ENCODE measurements at places on chromosomes 2 and 18.

DNA sequence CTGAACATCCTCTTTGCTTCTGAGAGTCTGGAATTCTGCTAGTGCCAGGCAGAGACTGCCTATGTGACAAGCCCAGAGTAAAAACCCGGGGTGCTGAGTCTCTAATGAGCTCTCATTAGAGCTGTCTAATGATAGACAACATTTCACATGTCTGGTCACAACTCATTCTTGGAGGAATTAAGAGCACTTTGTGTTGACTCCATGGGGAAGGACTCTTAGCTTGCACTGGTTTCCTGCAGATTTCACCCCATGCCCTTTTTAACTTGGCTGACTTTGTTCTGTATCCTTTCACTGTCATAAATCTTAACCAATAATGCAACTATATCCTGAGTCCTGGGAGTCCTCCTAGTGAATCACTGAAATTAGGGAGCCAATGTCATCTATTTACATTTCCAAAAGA is 33.5 kb downstream of the FBXO15 start:
- DNase-seq = no peak

DNA sequence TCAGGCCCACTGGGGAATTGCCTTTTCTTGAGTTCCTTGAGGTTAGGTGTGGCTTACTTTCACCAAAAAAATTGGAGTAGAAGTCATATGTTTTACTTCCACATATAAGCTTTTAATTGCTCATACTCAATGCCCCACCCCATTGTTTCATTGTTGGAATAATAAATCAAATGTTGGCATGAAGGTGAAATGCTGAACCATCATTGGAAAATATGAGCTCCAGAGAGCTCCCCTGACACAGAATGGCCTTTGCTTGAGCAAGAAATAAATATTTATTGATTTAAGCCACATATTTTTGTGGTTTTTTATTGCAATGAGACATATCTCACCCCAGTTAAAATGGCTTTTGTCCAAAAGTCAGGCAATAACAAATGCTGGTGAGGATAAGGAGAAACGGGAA is 167.3 kb upstream of the SRD5A2 start:
- no peak for DNase-seq

GRCh38 chr2:207483066-207483465 is 46.7 kb upstream of the CREB1 start:
- no peak for DNase-seq

DNA sequence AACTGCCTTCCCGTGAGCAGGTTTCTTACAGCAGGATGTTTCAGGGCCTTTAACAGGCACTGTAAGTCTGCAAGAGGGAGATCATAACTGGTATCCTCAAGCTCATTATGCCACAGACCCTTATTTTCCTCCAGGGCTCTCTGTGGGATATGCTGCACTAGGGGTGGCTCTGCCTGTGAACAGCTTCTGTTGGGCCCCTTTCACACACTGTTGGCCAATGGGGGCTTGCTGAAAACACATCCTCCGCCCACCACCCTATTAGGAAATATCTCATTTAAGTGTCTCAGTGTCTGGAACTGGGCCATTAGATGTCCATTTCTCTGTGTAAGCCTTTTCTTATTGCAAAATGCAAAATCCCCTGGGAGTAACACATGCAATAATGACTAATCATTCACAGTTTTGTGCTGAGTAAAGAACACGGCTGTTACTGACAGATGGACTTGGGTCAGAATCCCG is 414.3 kb upstream of the HS6ST1 start:
- DNase-seq = no peak

- no peak for DNase-seq
Observed at GRCh38 chr2:221399183-221399582, 172.9 kb downstream of the EPHA4 start.
